ENCODE measurements at places on chromosomes 7 and 10. TPM values are rescaled to one million over a fixed set of nuclear protein-coding genes. Genes with fewer than 3 reads are reported as not detected.
A peak's percentile ranks its signal among the peaks of the same experiment; 100 is the strongest.

MCM10 gene
- total RNA-seq: 5.0 TPM

TRPV6 gene
- total RNA-seq: 0.27 TPM

- H3K4me1 ChIP-seq: no peaks in the 10 kb centered on the region
- no peaks in the 10 kb centered on the region for H3K27me3 ChIP-seq
- no peak overlapping the region for H3K4me3 ChIP-seq
- H3K36me3 ChIP-seq: no peaks in the 10 kb centered on the region
- no peak overlapping the region for H3K27ac ChIP-seq
- DNase-seq: no peak
Observed at GRCh38 chr7:71972534-71972933, 439.6 kb downstream of the CALN1 start.

DNA sequence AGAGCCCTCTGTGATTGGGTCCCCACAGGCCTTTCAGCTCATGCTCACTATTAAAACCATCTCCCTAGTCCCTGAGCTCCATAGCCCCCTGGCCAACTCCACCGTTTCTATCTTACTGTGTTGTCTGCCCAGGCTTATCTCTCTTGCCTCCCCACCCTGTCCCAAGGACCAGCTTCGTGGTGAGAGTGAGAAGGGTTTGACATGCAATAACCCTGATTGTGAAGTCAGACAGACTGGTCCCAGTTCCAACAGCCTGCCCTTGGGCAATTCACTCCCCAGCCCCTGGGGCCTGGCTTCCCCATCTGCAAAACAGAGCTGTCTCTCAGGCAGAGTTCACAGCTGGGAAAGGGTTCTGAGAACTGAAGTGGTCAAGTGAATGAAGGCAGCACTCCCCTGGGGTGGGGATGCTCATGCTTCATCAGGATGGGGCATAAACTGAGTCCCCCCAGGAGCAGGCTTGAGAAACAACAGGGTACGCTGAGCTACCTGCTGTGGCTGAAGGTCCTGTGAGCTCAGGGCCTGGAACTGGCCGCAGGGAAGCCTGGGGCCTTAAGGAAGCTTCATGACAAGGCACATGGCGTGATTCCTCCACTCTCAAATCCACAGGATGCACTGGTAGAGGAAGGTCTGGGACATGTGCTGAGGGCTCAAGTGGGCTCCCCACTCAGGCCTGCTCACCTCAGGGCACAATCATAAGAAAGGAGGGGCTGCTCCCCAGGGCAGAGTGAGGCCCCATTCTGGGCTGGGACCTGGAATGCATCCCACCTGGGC lies 1.8 kb upstream of the PPIF start:
- peaks cover 16% of the 10 kb centered on the region for H3K4me1 ChIP-seq
- H3K27ac ChIP-seq: peak overlapping the region; percentile 8
- no peaks in the 10 kb centered on the region for H3K36me3 ChIP-seq
- DNase-seq: no peak
- H3K27me3 ChIP-seq: peaks cover 5% of the 10 kb centered on the region

DNA sequence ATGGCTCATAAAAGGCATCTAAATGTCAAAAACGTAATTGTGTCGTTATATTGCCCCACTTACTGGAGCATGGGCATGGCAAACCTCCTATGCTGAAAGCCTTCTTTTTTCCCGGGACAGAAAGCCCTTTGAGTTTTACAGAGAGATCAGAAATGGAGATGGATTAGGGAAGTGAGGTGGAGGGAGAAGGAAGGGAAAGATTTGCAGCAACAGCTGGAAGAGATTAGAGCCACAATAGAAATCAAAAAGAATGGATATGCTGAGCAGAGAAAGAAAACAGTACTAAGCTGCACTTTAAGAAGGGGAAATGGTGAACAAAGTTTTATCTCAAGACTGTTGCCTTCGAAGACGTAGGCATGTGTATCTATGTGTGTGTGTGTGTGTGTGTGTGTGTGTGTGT lies 97.2 kb upstream of the PCGF5 start:
- no peaks in the 10 kb centered on the region for H3K27me3 ChIP-seq
- DNase-seq: no peak
- no peaks in the 10 kb centered on the region for H3K36me3 ChIP-seq
- no peak overlapping the region for H3K27ac ChIP-seq

DNA sequence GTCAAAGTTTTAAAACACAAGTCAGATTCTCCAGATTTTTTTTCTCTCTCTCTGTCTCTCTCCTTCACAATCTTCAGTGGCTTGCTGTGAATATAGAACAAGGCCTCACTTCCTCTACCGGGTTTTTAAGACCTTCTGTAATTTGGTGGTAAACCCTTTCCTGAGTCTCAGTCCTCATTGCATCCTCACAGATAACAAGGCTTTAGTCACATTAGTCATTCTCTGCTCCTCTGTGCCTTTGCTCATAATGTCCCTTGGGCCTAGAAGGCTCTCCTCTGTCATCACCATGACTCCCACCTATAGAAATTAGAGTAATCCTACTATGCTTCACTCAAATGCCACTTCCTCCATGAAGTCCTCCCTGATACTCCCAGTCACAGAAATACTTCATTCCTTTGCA lies 172.7 kb upstream of the HPS1 start:
- no peak overlapping the region for H3K27ac ChIP-seq
- no peak for DNase-seq
- H3K4me1 ChIP-seq: peaks cover 6% of the 10 kb centered on the region
- H3K27me3 ChIP-seq: no peaks in the 10 kb centered on the region

DNA sequence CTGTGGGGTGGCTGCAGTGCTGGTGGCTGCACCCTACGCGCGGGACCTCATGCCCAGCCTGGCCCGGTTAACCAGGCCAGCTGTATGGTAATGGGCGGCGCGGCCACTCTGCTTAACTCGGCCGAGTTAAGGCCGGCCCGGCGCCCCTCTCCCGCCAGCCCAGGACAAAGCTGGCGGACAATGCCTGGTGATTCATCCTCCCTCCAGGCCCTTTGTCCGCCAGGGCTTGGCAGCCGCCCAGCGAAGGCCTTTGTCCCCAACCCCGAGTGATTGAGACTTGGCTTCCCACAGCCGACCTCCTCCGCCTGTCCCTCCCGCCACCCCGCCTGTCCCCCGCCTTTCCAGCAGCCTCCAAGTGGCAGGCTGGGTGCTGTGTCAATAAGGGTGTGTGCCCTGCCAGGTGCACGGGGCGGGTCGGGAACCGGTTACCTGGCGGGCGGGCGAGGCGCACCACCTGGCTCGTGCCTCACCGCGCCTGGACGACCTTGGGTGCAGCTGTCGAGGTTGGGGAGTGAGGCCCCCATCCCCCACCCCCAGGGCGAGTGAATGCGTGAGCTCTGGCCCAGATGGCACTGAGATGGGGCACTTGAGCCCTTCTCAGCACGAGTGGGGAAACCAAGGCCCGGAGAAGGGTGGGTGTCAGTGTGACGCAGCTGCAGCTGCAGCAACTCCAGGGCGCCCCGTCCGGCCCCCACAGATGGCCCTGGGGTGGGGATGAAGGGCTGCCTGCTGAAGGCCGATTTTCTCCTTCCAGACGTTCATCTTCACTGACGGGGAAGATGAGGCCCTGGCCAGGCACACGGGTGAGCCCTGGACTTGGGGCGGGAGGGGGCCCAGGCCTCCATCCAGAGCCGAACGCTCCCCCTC lies 4.6 kb downstream of the LFNG start:
- no peak overlapping the region for H3K4me3 ChIP-seq
- peaks cover 9% of the 10 kb centered on the region for H3K4me1 ChIP-seq
- no peaks in the 10 kb centered on the region for H3K36me3 ChIP-seq
- no peak overlapping the region for H3K27ac ChIP-seq
- peak; percentile 52 for DNase-seq

DNA sequence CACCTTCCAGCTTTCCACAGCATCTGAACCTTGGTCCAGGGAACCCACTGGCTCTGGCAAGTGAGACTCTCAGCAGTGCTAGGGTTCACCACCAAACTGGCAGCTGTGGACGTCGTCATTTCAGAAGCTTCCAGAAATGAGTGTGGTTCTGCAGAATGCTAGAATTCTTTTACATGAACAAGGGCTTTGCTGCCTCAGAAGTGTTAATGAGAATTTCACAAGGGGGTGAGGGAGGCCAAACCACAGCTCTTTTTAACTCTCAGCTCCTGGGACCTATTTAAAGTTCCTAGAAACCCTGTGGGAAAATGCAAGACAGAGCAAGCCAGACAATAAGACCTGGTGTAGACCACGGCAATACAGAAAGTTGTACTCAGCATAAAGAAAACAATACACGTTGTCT lies 129.3 kb upstream of the BET1 start:
- H3K27me3 ChIP-seq: no peaks in the 10 kb centered on the region
- no peak overlapping the region for H3K27ac ChIP-seq
- DNase-seq: no peak
- H3K4me3 ChIP-seq: no peak overlapping the region
- H3K36me3 ChIP-seq: no peaks in the 10 kb centered on the region

All from glutamatergic neuron (in vitro differentiated cells).